ENCODE measurements at places on chromosomes 7 and 10. TPM values are rescaled to one million over a fixed set of nuclear protein-coding genes. Genes with fewer than 3 reads are reported as not detected.

Gene INSIG1
- 33.7 TPM for total RNA-seq

- DNase-seq, result peak; percentile 76
These were observed 101.5 kb downstream of the MICALL2 start for GRCh38 chr7:1357601-1358271.

Gene ZSCAN25
- 19.9 TPM for total RNA-seq

DNA sequence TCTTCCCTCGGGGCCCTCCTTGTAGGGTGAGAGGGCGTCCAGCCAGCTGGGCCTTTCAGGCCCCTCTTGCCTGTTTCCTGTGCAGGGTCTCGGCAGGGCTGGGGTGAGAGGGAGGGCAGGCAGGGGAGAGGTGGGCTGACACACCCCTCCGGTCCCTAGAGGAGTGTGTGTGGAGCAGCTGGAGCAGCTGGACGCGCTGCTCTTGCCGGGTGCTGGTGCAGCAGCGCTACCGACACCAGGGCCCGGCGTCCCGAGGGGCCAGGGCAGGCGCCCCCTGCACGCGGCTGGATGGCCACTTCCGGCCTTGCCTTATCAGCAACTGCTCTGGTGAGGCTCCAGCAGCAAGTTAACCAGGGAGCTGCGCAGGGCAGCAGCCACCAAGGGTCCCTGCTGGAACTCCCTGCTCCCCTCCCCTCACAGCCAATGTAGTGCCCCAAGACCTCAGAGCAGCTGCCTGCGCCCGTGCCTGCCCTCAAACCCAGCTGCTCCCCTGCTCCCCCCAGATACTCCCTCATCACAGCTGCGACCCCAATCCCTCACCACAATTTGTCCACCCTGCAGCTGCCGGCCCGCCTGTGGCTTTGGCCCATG lies 15.7 kb upstream of the ZNF862 start:
- DNase-seq, result peak; percentile 81

DNA sequence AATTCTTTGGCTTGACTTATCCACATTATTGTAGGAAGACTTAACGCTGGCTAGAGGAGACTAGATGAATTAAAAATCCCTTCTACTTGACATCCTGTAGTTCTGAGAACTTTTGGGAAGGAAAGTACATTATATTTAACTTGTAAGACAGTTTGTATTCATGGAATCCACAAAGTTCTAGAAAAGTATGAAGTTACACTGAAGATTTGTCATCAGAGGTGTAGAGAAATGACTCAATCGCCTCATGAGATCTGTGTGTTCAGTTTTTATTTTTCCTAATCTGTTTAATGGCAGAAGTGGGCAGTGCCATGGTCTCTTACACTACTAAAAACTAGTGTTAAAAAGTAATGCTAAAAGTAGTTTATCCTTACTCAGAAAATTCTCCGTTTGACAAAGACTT lies 89.1 kb upstream of the SMIM30 start:
- DNase-seq, result no peak

- peak; percentile 72 for DNase-seq
These were observed 24.8 kb upstream of the CSGALNACT2 start for GRCh38 chr10:43113201-43114087.

- DNase-seq, result no peak
These were observed 595.8 kb upstream of the MKI67 start for GRCh38 chr10:128721963-128722445.

Gene CALML3
- total RNA-seq, result not detected

GRCh38 chr7:123571684-123572083 lies 14.1 kb upstream of the NDUFA5 start:
- no peak for DNase-seq

Gene MKX
- total RNA-seq, result 28.8 TPM

DNA sequence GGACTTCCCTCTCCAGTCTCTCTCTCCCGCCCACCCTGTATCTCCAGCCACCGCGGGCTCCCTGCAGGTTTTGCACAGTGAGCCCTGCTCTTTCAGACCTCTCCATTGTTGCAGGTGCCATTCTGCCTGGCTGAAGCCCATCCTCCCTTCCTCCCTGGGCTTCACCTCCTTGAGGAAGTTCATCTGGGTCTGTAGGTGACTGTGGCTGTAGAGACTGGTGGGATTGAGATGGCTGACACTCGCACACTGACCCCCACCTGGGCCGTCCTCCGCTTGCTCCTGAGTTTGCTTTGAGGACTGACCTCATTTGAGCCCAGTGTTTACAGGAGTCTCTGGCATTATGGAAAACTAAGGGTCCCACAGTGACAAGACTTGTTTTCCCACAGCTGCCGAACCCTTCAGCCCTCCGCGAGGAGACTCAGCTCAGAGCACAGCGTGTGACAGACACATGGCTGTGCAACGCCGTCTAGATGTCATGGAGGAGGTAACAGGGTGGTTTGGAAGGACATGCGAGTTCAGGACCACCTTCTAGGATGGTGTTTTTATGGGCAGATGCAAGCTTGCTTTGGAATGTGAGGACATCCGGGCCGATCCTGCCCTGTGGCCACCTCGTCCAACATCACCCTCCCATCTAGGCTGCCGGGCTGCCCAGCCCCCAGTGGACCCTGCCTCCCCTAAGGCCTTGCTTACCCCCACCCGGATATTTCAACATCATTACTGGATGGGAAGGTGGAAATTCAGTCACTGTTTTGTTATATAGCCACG lies 9.3 kb downstream of the PLAC9 start:
- DNase-seq, result peak; percentile 50

Gene PON1
- total RNA-seq, result not detected

- DNase-seq, result no peak
These were observed 52.2 kb downstream of the R3HCC1L start for GRCh38 chr10:98186681-98187080.

Gene BICC1
- total RNA-seq, result 32.4 TPM

- no peak for DNase-seq
These were observed 205.2 kb upstream of the PDE1C start for GRCh38 chr7:32275216-32276009.

DNA sequence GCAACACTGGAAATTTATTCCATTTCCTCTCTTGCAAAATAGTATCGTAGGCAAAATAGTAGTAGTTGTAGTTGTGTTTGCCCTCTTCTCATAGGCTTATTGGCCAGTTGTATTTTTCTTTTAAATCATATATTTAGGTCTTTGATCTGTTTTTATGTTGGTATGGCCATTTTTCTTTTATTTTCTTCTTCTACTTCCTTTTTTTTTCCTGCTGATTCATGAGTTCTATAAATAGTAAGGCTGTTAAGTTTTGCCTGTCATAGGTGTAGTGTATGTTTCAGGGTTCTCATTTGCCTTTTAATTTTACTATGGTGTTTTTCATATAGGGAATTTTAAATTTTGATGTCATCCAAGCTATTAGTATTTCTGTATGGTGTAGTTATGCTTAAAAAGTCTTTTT lies 25.4 kb upstream of the MRC1 start:
- DNase-seq, result no peak

Gene CPEB3
- total RNA-seq, result 1.7 TPM

Gene PLCE1
- 10.6 TPM for total RNA-seq

DNA sequence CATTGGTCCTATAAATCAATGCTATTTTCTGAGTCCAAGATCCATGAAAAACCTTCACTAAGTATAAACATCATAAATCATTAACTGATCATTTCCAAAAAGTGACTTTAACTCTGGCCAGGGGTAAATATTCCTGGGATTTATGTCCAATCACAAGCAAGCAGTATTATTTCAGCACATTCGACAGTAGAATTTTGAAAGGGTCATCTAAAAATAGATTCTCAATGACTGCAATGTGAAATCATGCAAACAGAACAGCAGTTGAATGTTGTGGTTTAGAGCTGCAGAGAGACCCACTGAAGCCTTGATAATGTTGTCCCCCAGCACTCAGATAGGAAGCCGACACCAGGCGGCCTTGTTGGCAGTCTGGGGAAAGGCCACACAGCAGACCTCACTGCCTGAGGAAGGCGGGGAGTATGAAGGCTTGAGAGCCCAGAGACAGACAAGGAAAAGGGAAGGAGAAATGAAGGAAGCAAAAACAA lies 38.1 kb downstream of the FAM107B start:
- DNase-seq, result no peak

Data from chondrocyte (in vitro differentiated cells).